ENCODE measurements at places on chromosomes 12 and 14. TPM values are rescaled to one million over a fixed set of nuclear protein-coding genes. Genes with fewer than 3 reads are reported as not detected.

TROAP gene
- 64.9 TPM for total RNA-seq

GRCh38 chr14:35050652-35051051 lies 4.6 kb downstream of the FAM177A1 start:
- no peak for DNase-seq
- H3K27me3 ChIP-seq: no peaks in the 10 kb centered on the region
- no peak overlapping the region for H3K27ac ChIP-seq

GRCh38 chr14:55398679-55399078 lies 13.0 kb downstream of the ATG14 start:
- no peak overlapping the region for H3K27ac ChIP-seq
- H3K27me3 ChIP-seq: no peaks in the 10 kb centered on the region
- peaks cover 6% of the 10 kb centered on the region for H3K36me3 ChIP-seq
- H3K4me1 ChIP-seq: peaks cover 31% of the 10 kb centered on the region
- no peak overlapping the region for H3K4me3 ChIP-seq

DNA sequence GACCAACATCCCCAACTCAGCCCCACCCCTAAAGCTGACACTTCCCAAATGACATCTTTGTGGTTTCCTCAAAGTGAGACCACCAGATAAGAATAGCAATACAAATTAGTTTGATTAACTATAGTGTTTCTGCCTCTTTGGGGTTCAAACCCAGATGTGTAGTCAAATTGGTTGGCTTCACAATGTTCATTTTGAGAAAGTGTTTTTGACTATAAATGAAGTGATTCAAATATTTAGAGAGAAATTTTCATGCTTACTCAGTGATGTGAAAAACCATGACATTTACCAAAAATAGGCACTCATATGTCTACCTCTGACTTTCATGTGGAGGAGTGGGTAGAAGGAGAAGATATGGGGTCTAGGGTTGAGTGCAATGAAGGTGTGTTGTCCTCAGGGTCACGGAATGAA lies 218.4 kb downstream of the BCAT1 start:
- H3K4me1 ChIP-seq: peaks cover 45% of the 10 kb centered on the region
- DNase-seq: peak; percentile 33
- H3K4me3 ChIP-seq: no peak overlapping the region
- peaks cover 2% of the 10 kb centered on the region for H3K36me3 ChIP-seq
- peak overlapping the region; percentile 55 for H3K27ac ChIP-seq

GRCh38 chr12:71972441-71973074 lies 33.9 kb downstream of the TPH2 start:
- H3K27ac ChIP-seq: no peak overlapping the region
- H3K36me3 ChIP-seq: no peaks in the 10 kb centered on the region
- H3K27me3 ChIP-seq: peaks cover 16% of the 10 kb centered on the region
- no peak for DNase-seq

DNA sequence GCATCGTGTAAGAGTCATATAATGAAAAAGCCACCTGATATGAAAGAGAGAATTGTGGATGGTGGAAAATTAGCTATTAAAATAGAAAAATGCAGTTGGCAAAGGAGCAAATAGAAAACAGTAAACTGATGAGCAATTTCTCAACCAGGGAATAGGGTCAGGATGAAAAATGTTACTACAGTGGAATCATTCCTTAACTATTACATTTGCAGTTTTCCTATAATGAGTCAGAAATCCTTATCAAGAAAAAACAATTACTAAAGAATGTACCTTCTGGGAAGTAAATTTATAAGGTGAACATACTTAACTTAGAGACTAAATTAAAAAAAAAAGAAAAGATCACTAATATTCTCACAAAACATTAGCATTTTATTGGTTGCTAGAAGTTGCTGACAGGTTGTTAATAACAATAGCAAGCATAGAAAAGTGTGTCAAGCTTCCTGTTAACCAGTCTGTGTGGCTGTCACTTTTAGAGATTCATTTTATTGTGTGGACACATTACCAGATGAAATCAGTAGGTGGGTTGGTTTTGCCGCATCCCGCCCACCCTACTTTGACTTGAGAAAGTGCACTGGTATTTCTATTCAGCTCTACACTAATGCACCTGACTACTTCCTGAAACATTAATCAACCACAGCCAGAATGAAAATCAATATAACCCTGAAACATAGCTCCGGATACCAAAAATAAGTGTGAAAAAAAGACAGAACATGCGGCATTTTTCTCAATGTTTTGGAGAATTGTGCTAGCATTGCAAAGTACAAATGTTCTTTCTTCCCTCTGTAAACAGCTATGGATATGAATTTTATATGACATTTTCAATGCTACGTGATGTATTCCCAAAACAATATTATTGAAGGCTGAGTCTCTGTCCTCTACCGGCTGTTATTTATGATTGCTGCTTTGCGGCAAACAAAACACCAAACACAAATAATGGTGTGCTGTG lies 576.7 kb downstream of the SLC16A7 start:
- H3K27ac ChIP-seq: no peak overlapping the region
- H3K4me3 ChIP-seq: no peak overlapping the region
- no peaks in the 10 kb centered on the region for H3K27me3 ChIP-seq
- no peaks in the 10 kb centered on the region for H3K36me3 ChIP-seq
- no peak for DNase-seq

DNA sequence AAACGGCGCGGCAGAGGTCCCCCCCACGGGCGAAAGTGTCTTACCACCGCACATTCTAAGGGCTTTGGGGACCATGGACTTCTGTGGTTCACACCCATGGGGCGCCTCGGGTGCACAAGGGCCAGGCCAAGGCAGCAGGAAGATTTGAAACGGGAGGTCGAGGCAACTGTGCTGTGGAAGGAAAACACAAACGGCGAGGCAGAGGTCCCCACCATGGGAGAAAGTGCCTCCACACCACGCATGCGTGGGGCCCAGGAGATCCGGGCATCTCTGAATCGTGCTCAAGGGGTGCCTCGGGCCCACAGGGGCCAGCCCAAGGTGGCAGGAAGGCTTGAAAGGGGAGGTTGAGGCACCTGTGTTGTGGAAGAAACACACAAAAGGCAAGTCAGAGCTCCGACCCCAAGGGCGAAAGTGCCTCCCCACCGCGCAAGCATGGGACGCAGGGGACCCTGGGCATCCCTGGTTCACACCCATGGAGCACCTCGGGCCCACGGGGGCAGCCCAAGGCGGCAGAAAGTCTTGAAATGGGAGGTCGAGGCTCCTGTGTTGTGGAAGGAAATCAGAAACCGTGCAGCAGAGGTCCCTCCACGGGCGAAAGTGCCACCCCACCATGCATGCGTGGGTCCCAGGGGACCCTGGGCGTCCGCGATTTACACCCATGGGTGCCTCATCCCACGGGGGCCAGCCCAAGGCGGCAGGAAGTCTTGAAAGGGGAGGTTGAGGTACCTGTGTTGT lies 371.0 kb downstream of the ALG10 start:
- H3K4me1 ChIP-seq: no peaks in the 10 kb centered on the region
- no peak overlapping the region for H3K27ac ChIP-seq
- peaks cover 3% of the 10 kb centered on the region for H3K27me3 ChIP-seq
- DNase-seq: no peak
- H3K36me3 ChIP-seq: no peaks in the 10 kb centered on the region
- no peak overlapping the region for H3K4me3 ChIP-seq

TNFAIP2 gene
- 0.50 TPM for total RNA-seq

DNA sequence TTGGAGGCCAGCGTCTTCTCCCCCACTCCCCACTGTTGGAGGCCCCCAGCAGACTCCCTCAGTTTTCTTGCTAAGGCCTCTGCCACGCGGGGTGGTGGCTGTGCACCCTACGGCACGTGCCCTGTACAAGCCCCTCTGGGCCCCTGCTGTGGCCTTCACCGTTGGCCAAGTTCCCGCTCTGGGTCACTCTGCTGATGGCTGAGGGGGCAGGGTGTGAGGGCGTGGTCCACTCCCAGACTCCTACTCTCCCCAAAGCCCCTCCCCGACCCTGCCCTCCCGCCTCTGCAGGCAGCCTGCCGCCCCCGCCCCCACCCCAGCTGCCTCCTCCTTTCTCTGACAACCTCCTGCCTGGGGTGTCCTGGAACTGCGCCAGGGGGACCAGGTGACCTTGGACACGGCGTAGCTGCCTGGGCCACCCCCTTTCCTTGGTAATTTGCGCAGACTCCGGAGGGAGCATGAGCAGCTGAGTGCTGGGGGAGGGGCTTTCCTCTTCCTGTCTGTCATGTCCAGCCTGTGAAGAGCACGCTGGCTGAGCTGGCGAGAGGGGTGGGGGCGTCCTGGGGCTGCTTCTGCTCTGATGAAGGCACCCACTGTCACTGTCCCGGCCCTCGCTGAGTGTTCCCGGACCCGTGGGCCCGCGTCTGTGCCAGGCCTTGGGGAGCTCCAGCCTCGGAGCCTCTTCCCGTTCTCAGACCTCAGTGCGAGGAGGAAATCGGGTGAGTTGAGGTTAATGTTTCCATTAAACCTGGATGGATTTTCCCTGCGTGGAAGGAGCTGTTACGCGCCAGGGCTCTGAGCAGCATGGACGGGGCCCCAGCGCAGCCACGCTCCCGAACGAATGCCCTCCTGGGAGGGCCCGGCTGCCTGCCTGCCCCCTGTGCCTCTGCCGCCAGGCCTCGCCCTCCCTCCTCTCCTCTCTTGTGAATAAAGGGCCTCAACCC lies 85.0 kb downstream of the KIF26A start:
- no peak overlapping the region for H3K27ac ChIP-seq
- H3K4me1 ChIP-seq: peaks cover 29% of the 10 kb centered on the region
- DNase-seq: no peak
- no peak overlapping the region for H3K4me3 ChIP-seq

- no peaks in the 10 kb centered on the region for H3K4me1 ChIP-seq
- H3K27ac ChIP-seq: no peak within 1 kb of the TSS
- no peak within 1 kb of the TSS for H3K4me3 ChIP-seq
- DNase-seq: no peak
- peaks cover 2% of the 10 kb centered on the region for H3K27me3 ChIP-seq
Measured at GRCh38 chr12:25553098-25553497, at the start of gene LMNTD1. TSS of gene LMNTD1 (minus strand) at chr12:25553283. CDS start at chr12:25552959, 324 bp downstream.

CPNE6 gene
- total RNA-seq: not detected

DNA sequence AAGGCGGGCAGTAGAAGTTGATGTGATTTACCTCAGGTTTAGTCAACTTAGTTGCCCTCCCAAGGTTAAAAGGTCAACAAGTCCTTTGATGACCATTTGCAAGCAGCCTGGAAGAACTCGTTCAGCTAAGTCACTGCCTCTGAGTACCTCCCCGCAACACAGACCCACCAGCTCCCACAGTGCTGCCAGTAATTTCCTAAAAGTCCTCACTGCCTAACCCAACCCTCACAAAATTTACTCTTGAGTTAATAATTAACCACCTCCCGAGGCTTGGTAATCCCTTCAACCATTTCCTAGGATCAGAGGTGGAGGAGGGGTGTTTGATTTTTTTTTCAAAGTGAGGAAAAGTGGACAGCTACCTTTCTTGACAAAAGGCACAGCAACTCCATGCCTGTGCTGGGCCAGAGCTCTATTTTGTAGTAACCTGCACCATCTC lies 55.8 kb downstream of the MAP3K9 start:
- H3K4me3 ChIP-seq: no peak overlapping the region
- H3K27me3 ChIP-seq: no peaks in the 10 kb centered on the region
- H3K36me3 ChIP-seq: peaks cover 6% of the 10 kb centered on the region
- no peaks in the 10 kb centered on the region for H3K4me1 ChIP-seq
- no peak overlapping the region for H3K27ac ChIP-seq

SLC38A2 gene
- 173 TPM for total RNA-seq

DNA sequence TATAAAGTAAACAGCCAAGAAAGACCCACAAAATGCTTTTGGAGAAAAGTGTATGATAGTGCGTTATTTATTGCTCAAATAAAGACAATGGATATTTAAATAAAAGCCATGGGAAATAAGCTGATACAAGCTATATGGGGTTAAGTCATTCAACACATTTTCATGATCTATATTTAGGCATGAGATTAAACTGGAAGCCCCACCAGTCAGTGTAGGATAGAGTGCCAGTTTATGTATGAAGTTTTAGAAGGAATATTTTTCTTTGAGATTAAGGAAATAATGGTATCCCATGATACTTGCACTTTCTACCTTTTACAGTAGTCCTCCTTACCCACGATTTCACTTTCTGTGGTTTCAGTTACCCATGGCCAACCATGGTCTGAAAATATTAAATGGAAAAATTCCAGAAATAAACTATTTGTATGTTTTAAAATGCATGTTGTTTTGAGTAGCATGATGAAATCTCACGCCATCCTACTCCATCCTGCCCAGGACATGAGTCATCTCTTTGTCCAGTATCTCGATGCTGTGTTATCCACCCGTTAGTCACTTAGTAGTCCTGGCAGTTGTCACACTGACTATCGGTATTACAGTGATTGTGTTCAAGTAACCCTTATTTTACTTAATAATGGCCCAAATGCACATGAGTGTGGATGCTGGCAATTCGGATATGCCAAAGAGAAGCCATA lies 22.3 kb downstream of the SYT1 start:
- no peaks in the 10 kb centered on the region for H3K36me3 ChIP-seq
- no peak overlapping the region for H3K27ac ChIP-seq
- no peak for DNase-seq
- no peaks in the 10 kb centered on the region for H3K4me1 ChIP-seq
- H3K27me3 ChIP-seq: no peaks in the 10 kb centered on the region

DNA sequence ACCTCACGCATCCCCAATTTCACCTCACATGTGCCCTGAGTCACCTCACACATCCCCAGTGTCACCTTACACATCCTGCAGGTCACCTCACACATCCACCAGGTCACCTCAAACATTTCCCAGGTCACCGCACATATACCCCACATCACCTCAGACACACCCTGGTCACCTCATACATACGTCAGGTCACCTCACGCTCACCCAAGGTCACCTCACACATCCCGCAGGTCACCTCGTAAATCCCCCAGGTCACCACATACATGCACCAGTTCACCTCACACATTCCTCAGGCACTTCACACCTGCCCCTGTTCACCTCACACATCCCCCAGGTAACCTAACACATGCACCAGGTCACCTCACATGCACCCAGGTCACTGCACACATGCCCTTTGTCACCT lies 864.0 kb downstream of the TMEM121 start:
- no peak overlapping the region for H3K4me3 ChIP-seq
- no peak overlapping the region for H3K27ac ChIP-seq
- peaks cover 30% of the 10 kb centered on the region for H3K4me1 ChIP-seq
- peaks cover 13% of the 10 kb centered on the region for H3K27me3 ChIP-seq
- H3K36me3 ChIP-seq: no peaks in the 10 kb centered on the region
- DNase-seq: no peak

DNA sequence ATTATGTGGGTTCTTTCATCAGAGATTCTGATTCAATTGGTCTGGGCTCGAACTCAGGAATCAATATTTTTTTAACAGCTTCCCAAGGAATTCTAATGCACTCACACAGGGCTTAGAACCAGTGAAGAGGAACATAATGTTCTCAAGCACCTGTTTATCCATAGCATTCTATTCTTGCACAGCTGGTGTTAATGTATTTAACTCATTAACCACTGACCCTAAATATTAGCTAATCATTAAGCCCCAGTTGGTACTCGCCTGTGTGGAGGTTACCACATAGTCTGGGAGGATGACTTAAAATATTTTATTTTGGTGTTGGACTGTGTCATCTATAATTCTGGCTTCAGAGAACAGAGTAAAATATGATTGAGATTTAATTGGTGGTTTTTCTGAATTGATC lies 45.3 kb downstream of the LRP6 start:
- DNase-seq: no peak
- H3K4me1 ChIP-seq: peaks cover 4% of the 10 kb centered on the region
- peaks cover 3% of the 10 kb centered on the region for H3K36me3 ChIP-seq
- no peak overlapping the region for H3K4me3 ChIP-seq
- H3K27ac ChIP-seq: no peak overlapping the region
- peaks cover 11% of the 10 kb centered on the region for H3K27me3 ChIP-seq

- DNase-seq: peak; percentile 53
- H3K4me1 ChIP-seq: peaks cover 21% of the 10 kb centered on the region
- peaks cover 2% of the 10 kb centered on the region for H3K36me3 ChIP-seq
- H3K27ac ChIP-seq: no peak overlapping the region
- no peak overlapping the region for H3K4me3 ChIP-seq
- H3K27me3 ChIP-seq: no peaks in the 10 kb centered on the region
Measured at GRCh38 chr12:96402061-96402460, 1.8 kb upstream of the CDK17 start.

RAB15 gene
- 5.3 TPM for total RNA-seq

LTBP2 gene
- total RNA-seq: 0.10 TPM

KRT6A gene
- total RNA-seq: not detected

KRT78 gene
- not detected for total RNA-seq

ANKS1B gene
- 1.0 TPM for total RNA-seq

HEBP1 gene
- 22.4 TPM for total RNA-seq
